ENCODE measurements at places on chromosomes 12 and 14.
A peak's percentile ranks its signal among the peaks of the same experiment; 100 is the strongest.

DNA sequence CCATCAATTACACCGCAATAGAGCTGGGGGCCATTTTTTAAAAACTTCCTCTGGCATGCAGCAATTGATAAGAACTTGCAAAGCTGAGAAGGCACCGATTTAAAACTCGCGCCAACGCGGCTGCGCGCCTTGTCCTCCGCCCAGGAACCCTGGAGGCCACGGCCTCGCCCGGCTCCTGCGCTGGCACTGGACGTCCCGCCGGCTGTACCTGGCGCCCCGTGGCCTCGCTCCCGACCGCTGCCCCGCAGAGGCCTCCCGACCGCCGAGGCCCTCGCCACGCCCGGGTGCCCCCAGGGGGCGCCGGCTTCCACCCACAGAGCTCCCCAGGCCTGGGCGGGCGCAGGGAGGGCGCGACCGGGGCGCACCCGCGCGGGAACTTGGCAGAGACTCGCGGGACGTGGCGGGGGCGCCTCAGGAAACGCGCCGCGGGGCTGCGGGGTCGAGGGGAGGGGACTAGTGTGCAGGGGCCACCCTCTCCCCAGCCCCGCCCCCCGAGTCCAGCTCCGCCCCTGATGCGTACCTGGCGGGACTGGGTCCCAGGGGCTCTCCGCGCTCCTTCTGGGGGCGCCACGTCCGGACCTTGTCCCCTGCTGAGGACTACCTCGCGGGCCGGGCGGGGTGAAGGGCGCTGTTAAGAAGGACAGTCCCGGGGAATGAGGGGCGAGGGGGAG, 65.7 kb downstream of the TNFAIP2 start:
- DNase-seq, result no peak

DNA sequence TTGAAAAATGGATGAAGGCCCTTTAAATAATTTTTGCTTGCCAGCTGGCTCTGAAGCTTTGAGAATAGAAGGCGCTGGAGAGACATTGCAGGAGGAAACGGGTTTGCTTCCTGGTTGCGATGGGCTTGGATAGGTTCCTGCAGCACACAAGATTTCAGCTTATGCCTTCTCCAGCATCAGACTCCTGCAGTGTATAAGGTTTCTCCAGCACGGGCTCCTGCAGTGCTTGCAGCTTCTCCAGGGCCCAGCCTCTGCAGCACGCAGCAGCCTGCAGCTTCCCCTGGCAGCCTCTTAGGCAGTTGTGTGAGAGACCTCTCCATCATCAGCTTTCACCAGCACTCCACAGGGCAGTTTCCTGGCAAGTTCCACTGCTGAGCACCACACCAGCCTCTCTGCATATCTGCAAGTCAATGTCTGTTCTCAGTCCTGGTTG, 78.7 kb upstream of the ZDHHC17 start:
- no peak for DNase-seq

GRCh38 chr12:12511895-12512711, 50.6 kb downstream of the DUSP16 start:
- DNase-seq, result no peak

DNA sequence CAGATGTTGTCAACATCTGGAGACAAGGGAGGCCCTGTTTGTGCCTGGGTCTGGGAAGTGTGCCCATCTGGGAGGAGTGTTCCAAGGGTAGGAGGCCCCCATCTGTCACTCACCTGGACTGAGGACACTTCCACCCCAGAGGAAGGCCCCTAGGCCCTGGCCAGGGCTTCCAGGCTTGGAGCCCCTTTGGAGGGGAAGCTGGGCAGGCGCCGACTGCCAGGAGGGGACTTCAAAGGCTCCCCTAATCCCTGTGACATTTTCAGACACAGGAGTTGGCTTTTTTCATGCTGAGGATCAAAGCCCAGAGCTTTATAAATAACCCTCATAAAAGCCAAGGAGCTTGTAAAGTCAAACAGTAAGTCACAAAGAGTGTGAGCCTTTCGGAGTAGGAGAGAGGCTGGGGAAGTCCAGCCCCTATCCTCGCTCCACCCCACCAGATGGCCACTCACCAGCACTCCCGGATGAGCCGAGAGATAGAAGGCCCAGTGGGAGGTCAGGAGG, 17.6 kb upstream of the FAM222A start:
- DNase-seq, result no peak

GRCh38 chr12:79954037-79954610, 19.2 kb upstream of the PPP1R12A start:
- DNase-seq, result no peak

GRCh38 chr12:54592316-54592715, 3.9 kb upstream of the PPP1R1A start:
- peak; percentile 96 for DNase-seq
